ENCODE measurements at places on chromosomes 4 and X.

GRCh38 chr4:63919636-63920365 lies 489.4 kb downstream of the TECRL start:
- no peak for DNase-seq

- DNase-seq, result no peak
These were observed 304.7 kb upstream of the TAPT1 start for GRCh38 chr4:16530688-16531635.

DNA sequence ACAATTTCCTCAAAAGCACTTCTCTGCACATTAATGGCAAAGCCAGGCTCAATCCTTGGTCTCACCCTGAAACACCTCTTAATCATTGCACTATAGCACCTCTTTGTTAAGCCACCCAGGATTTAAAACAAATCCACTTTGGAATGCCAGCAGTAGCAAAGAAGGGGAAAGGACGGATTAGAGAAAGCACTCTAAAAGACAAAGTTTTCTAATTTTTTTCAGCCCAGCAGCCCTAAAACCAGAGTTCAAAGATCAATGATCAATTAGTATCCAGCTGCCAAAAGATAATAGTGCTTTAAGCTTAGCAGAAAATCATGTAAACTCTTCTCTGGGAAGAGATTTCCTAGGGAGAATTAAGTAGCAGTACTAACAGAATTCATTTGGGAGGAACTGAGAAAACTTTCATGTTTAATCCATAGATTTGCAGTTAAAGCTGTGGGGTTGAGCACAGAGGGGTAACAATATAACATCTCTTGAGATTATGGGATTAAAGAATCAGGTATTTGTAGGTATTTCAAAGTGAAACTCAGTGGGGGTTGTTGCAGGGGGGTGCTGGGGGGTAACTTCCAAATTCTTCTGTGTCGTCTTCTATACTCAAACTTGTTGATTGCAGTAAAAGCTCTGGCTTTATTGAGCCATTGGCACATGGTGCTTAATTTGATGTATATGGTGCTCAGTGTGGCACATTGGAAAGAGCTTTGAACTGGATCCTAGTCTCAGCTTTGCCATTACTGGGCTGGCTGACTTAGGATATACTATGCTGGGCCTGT lies 61.8 kb downstream of the LRRC66 start:
- no peak for DNase-seq

- no peak for DNase-seq
These were observed 137.8 kb upstream of the FRG1 start for GRCh38 chr4:189802884-189803283.

- DNase-seq, result no peak
These were observed 22.9 kb downstream of the KCTD8 start for GRCh38 chr4:44425614-44426208.

- no peak for DNase-seq
These were observed 6.2 kb upstream of the MOB1B start for GRCh38 chr4:70895811-70896491.

DNA sequence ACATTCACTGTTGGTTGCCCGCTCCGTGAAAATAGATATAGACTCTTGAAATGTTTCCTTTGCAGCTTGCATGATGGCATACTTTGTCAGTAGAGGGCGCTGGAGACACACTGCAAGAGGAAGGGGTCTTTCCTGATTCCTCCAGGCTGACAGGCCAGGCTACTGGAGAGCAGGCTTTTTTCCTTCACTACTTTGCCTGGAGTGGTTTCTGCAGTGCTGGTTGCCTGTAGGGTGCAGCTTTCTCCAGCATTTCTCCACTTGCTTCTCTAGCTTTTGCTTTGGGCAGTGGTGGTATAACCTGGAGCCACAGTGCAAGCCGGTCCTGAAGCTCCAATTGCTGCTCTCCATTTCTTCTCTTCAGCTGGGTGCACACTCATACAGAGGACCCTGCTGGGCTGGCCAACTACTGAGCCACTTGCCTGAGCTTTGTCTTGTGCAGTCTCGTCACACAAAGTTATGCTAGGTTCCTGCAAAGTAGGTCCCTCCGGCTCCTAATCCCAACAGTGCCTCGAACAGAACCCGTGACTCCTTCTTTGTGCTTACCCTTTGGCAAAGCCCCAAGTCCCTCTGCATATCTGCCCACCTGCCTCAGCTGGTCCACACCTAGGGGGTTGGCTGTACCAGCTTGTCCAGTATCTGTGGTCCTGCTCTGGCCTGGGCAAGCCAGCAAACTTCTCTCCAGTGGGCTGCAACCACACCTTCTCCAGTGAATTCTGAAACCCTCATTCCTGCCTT lies 46.3 kb downstream of the RASSF6 start:
- no peak for DNase-seq

- no peak for DNase-seq
These were observed 2.7 kb downstream of the PDLIM5 start for GRCh38 chr4:94454405-94454804.

DNA sequence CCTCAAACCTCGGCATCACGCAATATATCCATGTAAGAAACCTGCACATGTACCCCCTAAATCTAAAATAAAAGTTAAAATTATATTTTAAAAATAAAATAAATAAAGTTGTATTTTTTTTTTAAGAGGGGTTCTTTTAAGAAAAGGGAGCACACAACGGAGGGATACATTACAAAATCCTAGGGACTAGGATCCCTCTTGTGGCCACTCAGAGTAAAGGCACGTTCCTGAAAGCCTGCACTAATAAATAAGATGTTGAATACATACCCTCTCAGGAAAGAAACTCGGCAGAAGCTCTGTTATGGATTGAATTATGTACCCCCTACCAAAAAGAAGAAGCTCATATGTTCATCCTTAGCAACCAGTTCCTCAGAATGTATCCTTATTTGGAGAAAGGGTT lies 50.9 kb upstream of the PRDX4 start:
- DNase-seq, result no peak

- DNase-seq, result no peak
These were observed 101.2 kb downstream of the ARSF start for GRCh38 chrX:3142259-3143042.

GRCh38 chr4:41655177-41655576 lies 93.3 kb downstream of the PHOX2B start:
- no peak for DNase-seq

- DNase-seq, result no peak
These were observed 17.5 kb downstream of the STX18 start for GRCh38 chr4:4524364-4524763.

DNA sequence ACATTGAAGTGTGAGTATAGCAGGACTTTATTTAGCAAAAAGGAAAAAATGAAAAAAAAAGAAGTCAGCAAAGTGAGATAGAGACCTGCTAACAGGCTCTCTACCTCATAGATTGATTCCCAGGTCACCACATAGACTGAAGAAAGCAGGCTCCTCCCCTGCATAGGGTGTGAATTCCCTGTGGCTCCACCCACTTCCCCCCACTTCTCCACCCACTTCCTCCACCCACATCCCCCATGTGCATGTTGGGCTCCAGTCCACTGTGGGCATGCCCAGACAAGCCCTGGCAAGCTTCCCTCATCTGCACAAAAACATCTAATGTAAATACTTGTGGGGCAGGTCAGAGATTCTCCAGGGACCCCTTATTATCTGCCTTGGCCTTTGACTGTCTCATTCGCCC lies 97.8 kb downstream of the TMEM47 start:
- no peak for DNase-seq

DNA sequence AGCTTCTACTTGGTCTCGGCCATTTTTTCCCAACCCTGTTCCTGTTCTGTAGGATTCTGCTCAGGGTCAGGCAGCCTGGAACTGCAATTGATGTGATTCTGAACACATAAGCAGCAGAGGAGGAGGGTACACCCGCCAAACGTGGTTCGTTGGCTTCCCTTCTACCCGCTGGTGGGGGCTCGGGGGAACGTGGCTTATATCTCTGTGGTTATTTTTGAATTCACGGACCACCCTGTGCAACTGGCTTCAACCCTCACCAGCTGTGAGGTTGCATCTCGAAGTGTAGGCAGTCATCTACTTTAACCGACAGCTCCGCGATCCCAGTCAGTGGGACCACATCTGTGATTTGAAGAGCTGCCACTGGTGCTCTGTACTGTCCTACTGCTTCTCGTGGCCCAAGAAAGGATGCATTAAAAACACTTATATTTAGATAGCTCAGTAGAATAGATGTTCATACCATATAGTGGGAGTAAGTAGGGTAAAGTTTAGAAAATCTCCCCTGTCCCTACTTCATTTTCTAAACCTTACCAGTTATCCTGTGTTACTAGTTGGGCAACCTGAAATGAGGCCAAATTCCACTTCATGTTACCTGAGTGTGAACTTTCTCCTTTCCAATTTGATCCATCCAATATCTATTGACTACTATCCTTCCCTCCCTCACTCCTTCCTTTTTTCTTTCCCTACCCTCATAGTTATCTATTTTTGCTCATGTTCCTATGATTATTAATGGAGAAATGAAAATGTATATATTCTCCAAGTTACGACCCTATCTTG lies 80.4 kb upstream of the BCOR start:
- DNase-seq, result no peak

DNA sequence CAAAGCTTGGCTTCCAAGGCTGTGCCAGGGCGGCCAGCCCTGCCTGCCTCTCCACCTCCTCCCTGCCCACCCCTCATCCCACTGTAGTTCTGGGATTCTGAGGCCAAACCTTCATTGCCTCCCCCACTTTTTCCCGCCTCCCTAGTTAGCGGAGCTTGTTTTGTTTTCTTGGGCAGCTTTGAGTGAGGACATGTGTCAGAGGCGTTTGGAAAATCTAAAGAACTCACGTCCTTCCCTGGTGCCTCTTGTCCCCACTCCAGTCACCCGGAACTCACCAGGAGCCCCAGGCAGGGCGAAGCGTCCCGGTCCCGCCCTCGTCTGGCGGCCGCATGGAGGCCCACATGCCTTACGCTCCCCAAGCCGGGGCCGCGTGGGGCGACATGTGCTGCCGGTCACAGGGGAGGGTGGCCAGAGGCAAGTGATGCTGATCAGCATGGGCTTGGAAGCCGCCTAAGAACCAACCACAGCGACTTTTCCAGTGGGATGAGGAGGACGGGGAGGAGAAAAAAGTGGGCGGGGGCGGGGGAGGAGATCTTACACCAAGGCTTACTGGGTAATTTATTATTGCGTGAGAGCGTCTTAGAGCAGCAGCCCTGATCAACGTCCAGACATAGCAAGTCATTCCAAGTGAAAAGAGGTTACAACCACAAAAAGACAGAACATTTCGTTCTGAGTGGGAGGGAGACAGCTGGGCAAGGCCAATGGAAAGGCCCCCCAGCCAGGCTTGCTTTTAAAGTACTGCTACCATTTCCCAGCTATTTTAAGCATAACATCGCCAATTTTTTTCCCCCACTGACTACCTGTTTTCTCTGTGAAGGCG lies 48.5 kb downstream of the PRPS1 start:
- DNase-seq, result no peak

- DNase-seq, result no peak
These were observed 792 bp downstream of the PPID start for GRCh38 chr4:158722291-158722916.

GRCh38 chr4:8652181-8653078 lies 59.9 kb downstream of the CPZ start:
- DNase-seq, result no peak

DNA sequence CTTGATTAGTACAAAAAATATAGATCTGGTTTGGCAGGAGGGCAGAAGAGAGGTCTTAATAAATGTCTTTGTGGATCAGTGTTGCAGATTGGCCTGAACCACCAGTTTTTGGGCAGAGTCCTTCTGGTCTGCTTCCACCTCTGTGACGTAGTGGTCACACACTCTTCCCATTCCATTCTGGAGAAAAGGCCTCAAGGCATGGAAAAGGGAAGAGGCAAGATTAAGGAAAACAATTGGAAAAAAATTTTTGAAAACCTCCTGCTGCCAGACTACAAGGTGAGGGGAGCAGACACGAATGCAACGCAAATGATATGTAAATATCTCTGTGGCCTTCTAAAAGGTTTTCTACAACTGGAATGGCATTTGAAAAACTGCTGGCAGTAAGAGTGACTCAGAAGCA lies 24.3 kb upstream of the FAM47C start:
- DNase-seq, result no peak

DNA sequence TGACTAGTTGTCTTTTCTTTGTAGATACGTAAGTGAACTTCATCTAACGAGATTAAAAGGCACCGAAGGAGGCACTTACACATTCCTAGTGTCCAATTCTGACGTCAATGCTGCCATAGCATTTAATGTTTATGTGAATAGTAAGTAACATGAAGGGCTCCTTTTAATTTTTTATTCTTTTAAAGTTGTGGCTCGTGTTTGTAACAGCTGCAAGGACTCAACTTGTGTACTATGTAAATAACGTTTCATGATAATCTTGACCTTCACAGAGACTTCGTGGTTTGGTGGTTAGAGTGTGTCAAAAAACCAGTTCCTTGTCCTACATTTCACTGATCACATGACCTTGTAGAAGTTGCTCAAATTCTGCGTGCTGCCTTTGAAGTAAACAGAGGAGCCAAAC lies 51.6 kb downstream of the KIT start:
- no peak for DNase-seq

- DNase-seq, result no peak
These were observed 158.0 kb downstream of the PALLD start for GRCh38 chr4:168654848-168655174.

DNA sequence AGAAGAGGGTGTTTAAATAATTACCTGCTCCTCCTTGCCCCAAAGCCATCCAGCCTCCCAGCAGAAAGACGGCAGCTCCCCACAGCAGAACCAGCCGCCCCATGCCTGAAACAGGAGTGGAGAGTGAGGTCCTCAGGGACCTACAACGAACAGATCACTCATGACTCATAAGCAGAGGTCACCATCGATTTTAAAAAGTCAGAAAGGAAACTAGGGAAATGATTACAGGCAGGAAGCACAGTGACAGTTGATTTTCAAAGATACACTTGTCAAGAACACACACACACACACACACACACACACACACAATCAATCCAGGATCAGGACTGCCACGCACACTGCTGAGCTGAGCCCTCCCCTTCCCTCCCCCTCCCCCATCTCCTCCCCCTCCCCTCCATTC lies at the start of gene CRLF2:
Gene CRLF2 (minus strand): TSS at position 118 of the 400 bp plus-strand sequence. CDS start 15 bp downstream, at position 103.
- DNase-seq, result no peak

DNA sequence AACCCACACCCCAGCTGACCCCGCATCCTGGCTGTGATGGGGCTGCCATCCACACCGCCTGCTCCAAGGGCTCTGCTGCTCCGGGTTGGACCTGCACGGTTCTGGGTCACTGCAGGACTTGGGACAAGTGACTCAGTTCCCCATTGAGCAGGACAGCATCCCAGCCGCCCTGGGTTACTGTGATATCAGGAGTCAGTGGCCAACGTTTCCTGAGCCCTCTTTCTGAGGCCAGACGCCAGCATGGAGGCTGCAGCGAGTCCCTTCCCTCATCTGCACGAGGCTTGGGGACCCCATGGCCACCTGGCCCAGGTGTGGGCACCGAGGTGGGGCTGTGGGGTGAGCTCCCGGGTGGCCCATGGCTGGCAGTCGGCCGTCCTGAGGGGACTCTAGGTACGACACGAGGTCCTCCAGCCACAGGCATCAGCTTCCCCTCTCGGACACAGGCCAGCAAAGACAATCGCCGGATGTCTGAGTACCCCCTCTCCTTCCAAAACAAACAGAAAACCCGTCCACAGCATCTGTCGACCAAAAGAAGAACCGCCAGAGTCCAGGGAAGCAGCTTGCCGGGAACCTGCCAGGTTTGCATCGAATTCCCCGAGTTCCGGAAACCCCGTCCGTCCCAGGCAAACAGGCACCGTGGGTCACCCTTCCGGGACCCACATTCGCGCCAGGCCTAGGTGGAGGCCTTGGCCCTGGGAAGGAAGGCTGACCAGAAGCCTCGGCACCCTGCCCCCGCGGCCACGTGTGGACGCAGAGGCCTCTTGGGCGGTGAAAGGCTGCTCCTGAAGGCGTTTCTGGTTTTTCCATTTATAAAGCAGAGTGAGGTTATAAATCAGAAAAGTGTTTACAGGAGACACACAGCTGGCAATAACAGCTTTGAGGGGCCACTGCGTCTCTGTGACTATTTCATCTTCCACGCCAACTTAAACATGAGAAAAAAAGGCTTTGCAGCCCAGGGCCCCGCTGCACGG lies 136.0 kb downstream of the FAM53A start:
- DNase-seq, result no peak

GRCh38 chr4:24748758-24749350 lies 46.5 kb upstream of the SOD3 start:
- DNase-seq, result no peak
